ENCODE measurements at places on chromosomes 12 and 14. TPM values are rescaled to one million over a fixed set of nuclear protein-coding genes. Genes with fewer than 3 reads are reported as not detected.

MIP gene
- not detected for total RNA-seq

GLI1 gene
- 0.86 TPM for total RNA-seq

PGF gene
- 7.9 TPM for total RNA-seq

GZMH gene
- total RNA-seq, result not detected

ZNF10 gene
- 3.9 TPM for total RNA-seq

XRCC3 gene
- total RNA-seq, result 1.1 TPM

GRCh38 chr12:89693639-89694202, 14.9 kb downstream of the ATP2B1 start:
- no peak overlapping the region for H3K4me3 ChIP-seq
- H3K27me3 ChIP-seq, result no peaks in the 10 kb centered on the region
- peaks cover 64% of the 10 kb centered on the region for H3K4me1 ChIP-seq
- DNase-seq, result no peak
- H3K27ac ChIP-seq, result no peak overlapping the region
- no peaks in the 10 kb centered on the region for H3K36me3 ChIP-seq

GRCh38 chr12:85278598-85279448, 1.2 kb upstream of the ALX1 start:
- H3K4me1 ChIP-seq, result no peaks in the 10 kb centered on the region
- no peak for DNase-seq
- no peak overlapping the region for H3K27ac ChIP-seq
- H3K36me3 ChIP-seq, result no peaks in the 10 kb centered on the region
- peaks cover 84% of the 10 kb centered on the region for H3K27me3 ChIP-seq

GRCh38 chr12:103880299-103881142, 39.5 kb upstream of the NT5DC3 start:
- H3K27ac ChIP-seq, result no peak overlapping the region
- no peak overlapping the region for H3K4me3 ChIP-seq
- H3K27me3 ChIP-seq, result no peaks in the 10 kb centered on the region
- no peaks in the 10 kb centered on the region for H3K36me3 ChIP-seq

DNA sequence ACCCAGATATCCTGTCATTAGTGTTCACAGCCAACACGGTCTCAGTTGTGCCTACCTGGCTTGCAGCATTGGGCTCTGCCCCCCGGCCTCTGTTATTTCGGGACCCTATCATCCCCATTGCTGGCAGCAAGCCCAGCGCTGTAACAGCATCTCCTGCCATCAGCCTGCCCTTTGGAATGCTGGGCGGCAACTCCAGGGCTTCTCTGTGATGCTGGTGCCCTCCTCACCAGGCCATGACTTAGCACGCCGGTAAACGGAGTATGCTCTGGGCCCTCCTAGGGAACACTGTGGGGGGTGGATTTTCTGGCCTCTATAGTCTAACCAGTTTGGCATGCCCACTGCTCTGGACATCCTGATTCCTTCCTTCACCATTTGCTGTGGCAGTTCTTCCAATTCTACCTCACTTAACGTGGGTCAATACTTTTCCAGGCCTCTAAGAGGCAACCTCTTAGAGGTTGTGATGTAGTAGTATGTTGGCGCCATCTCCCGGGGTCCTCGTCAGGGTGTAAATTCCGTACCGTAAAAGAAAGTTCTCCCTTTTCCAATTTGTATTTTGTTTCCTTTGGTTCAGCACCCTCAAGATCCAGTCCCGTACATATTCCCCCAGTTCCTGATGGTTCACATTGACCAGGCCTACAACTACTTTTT, 80.0 kb downstream of the SINHCAF start:
- H3K27me3 ChIP-seq, result no peaks in the 10 kb centered on the region
- no peaks in the 10 kb centered on the region for H3K4me1 ChIP-seq
- no peak for DNase-seq
- H3K27ac ChIP-seq, result no peak overlapping the region
- H3K36me3 ChIP-seq, result no peaks in the 10 kb centered on the region
- no peak overlapping the region for H3K4me3 ChIP-seq

GRCh38 chr14:83251402-83251801, 1717.7 kb upstream of the SEL1L start:
- no peak for DNase-seq
- H3K36me3 ChIP-seq, result no peaks in the 10 kb centered on the region
- H3K27ac ChIP-seq, result no peak overlapping the region
- H3K4me1 ChIP-seq, result no peaks in the 10 kb centered on the region
